ENCODE measurements at places on chromosomes 12 and 14.

DNA sequence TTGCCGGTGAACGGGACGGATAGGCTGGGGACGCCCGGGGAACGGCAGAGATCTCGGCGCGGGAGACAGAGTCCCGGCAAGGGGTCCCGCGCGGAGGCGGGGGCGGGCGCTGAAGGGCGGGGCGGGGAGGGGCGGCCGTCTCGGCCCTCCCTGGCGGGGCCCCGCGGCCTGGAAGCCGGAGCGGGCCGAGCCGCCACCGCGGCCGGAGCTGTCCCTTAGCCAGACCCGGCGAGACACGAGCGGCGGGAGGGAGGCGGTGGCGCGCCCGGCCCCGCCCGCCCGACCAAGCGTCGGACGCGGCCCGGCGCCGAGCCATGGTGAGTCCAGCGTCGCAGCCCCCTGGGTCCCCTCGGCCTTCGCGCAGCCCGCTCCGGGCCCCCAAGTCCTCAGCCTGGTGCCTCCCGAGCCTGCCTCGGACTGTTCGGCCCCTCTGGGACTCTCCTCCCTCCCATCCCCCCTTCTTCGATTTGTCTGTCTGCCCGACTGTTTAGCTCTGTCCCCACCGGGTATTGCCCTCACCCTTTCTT lies at the start of gene ARHGEF40:
TSS of gene ARHGEF40 (plus strand) at position 222 of the 527 bp plus-strand sequence. CDS start at position 315, 93 bp downstream.
- DNase-seq = no peak

- no peak for DNase-seq
These were observed 121.9 kb downstream of the RFLNA start for GRCh38 chr12:124416516-124417395.

- DNase-seq = no peak
These were observed 1.8 kb downstream of the BAG5 start for GRCh38 chr14:103560691-103561090.

DNA sequence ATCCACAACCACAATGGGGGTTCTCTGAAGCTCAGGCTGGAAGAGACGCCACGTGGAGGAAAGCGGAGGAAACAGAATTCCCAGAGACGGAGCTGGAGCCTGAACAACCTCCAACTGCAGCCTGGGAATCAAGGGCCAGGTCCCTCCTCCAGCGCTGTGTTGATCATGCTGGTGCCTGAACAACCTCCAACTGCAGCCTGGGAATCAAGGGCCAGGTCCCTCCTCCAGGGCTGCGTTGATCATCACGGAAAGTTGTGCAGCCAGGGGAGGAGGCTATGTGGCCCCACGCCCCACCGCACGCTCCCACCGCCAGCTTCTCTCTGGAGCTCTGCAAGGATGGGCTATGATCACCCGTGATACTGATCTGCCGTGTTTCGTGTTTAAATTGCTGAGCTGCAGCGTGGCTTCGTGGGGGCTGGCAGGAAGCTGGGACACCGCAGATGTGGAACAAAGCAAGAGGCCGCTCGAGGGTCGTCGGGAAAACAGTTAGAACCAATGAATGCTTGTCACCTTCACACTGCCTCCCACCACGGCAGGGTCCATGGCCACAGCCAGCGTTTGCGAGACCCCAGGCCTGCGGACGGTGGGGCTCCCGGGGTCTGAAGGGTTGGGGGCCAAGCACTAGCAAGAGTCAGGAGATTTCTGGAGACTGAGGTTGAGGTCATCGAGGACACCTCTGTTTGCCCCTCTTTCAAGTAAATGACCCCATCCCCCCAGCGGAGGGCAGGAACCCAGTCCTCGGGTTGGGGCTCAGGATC lies 51.8 kb upstream of the FBRSL1 start:
- no peak for DNase-seq

- no peak for DNase-seq
These were observed 729.2 kb downstream of the AACS start for GRCh38 chr12:125794401-125794800.

DNA sequence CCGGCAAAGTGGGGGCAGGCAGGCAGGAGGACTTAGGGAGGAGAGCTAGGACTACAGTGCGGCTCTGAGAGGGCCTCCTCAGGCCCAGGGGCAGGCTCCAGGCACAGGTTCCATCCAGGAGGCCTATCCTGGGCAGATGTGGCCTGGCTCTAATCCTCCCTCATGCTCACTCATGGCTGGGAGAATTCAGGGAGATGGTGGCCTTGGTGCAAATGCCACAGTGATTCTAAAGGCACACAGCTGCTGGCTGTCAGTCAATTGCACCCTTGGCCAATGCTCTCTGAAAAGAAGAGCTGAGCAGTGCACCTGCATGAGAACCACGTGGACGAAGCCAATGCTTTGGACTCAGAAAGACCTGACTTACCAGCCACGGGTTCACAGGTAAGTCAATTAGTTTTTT lies 89.6 kb downstream of the C12orf75 start:
- no peak for DNase-seq

GRCh38 chr12:108131657-108132126 lies 2.6 kb downstream of the WSCD2 start:
- no peak for DNase-seq

DNA sequence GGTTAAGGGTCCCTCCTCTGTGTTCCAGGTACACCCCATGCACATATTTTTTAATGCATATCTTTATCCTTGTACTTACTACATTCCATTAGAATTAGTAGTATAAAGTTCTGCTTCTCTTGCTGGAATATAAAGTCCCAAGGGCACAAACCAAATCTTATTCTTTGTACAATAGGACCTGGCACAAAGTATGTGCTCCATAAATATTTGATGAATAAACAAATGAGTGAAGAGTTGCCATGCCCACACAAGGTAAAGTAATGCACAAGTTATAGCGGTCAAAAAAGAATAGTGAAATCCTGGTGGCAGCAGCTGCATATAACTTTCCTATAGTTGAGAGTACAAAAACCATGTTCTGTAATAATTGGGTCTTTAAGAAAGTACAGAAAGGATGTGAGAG lies 82.1 kb upstream of the BMP4 start:
- no peak for DNase-seq

- DNase-seq = no peak
These were observed 158.7 kb downstream of the DACT1 start for GRCh38 chr14:58796242-58797009.

DNA sequence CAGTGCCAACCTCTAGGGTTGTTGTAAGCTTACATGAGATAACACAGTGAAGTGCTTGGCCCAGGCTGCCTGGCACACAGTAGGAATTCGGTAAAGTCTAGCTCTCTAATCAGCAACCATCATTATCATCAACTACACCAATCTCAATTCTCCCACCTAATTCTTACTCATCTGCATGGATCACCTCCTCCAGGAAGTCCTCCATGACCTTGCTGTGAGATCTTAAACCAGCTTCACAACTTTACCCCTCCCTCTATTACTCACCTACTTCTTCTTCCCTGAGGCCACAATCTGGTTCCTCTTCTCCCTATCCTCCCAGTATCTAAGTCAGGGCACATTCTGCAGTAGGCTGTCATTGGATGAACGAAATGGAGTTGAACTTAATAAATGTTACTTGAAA lies 67.3 kb downstream of the GSC start:
- DNase-seq = no peak

DNA sequence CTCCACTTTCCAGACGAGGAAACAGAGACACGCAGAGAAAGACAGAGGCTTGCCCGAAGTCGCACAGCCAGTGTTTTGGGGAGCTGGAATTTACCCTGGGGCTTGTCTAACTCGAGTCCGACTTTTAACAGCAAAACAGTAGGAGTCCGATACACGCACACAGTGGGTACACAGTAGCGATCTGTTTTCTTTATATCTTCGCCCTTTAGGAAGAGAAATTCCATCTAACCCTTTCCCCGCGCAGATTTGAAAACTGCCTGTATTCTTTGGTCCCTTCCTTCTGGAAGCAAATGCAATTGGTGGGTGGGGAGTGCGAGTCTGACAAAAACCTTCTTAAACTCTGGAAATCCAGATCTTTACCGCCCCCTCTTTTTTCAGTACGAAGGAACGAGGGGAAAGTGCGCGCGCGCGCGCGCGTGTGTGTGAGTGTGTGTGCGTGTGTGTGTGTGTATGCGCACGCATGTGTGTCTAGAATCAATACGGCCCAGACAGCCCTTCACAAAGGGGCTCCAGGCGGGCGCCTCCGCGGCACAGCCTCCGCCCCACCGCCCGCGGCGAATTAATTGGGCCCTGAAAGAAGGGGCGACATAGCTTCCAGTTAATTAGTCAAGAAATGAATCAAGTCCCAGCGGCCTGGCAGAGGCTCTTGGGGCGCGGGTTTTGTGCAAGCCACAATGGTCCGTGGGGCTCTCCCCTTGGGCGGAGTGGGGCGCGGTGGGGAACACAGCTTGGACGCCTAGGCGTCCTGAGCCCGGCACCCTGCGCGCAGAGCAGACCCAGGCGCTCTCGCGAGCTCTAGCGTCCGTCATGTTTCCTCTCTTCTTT lies 14.0 kb upstream of the TBX3 start:
- no peak for DNase-seq

DNA sequence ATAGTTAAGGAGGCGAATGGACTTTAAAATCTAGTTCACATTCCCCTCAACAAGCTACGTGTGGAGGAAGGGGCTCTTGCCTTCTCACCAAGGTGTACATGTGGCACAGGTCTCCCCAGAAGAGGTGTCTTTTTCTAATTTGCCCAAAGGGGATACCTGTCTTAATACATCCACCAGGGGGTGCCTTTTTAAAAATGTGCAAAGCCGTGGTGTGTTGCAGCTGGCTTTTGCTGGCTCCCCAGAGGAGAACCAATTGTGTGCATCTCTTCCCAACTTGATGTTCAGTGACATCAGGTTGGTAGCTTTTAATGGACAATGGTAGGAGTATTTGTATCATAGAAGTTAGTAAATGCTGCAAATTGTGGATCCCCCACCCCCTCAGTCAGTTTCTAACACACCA lies 33.8 kb downstream of the CREBL2 start:
- no peak for DNase-seq

- DNase-seq = no peak
These were observed 1.1 kb upstream of the NUDT4 start for GRCh38 chr12:93376436-93377251.

DNA sequence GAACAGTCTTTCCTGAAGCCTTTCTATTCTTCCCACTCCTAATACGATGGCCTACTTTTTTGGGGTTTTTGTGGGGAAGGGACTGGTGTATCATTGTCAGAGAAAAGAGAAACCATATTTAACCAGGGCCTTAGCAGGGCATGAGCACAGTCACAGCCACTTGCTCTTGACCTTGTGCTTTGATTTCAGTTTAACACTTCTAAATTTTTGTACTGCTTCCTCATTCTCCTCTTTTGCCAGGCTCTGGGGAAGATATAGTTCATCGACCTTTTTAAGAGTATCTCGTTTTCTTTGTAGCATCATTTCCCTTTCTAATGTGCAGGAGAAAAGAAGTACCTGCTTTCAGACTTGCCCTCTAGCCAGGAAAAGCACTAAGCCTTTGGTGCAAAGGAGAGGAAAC lies 2.2 kb downstream of the ZBTB1 start:
- DNase-seq = no peak

- DNase-seq = no peak
These were observed 20.7 kb downstream of the GCH1 start for GRCh38 chr14:54881761-54882401.

- no peak for DNase-seq
These were observed 8.7 kb downstream of the MTERF2 start for GRCh38 chr12:106978035-106978800.

DNA sequence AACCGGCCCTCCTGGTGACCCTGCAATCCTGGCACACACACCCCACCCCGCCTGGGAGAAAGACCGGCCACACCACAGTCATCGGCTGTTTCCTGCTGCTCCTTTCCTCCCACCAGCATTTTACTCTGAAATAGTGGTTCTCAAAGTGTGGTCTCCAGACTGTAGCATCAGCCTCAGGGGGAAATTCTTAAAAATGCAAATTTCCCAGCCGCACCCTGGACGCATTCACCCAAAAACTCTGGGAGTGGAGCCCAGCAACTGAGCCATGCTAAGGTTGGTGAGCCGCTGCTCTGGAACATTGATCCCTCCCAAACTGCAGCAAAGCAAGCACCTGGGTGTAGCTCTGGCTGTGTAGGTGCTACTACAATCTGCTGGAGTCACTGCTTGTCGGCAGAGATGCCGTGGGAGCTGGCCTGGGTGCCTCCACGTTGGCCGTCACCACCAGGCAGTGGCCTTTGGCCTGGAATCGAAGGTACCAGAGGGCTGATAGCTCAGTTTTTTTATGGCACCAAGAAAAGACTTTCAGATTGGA lies 38.4 kb upstream of the BCL2L14 start:
- no peak for DNase-seq

DNA sequence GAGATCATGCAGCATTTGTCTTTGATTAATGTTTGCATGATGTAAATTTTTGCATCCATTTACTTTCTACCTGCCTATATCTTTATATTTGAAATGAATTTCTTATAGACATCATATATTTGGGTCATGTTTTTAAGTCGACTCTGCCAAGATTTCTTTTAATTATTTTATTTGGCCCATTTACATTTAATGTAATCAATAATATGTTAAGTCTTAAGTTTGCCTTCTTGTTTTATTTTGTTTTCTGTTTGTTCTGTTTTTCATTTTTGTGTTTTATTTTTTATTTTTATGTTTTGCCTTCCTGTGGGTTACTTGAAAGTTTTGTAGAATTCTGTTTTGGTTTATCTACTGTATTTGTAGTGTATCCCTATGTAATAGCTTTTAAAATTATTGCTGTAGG lies 33.2 kb upstream of the GUCY2C start:
- no peak for DNase-seq

GRCh38 chr12:21472197-21472823 lies 29.1 kb downstream of the RECQL start:
- DNase-seq = no peak

DNA sequence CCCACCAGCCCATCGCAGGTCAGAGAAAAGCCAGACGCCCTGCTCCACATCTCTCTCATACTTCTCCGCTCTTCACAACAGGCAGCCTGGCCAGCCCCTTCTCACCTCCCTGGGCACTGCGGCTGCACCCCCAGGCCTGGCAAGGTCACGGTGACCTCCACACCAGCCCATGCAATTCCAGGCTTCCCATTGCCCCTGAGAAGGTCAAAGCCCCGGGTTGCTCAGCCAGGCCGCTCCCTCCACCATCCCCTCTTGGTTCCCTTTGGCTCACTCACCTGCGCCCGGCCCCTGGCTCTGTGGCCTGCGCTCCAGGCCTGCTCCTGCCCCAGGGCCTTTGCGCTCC lies 55.4 kb downstream of the GALNT9 start:
- no peak for DNase-seq

GRCh38 chr14:64569138-64569631 lies 19.4 kb downstream of the PPP1R36 start:
- peak; percentile 61 for DNase-seq

GRCh38 chr12:106018286-106018685 lies 120.5 kb downstream of the NUAK1 start:
- DNase-seq = no peak

DNA sequence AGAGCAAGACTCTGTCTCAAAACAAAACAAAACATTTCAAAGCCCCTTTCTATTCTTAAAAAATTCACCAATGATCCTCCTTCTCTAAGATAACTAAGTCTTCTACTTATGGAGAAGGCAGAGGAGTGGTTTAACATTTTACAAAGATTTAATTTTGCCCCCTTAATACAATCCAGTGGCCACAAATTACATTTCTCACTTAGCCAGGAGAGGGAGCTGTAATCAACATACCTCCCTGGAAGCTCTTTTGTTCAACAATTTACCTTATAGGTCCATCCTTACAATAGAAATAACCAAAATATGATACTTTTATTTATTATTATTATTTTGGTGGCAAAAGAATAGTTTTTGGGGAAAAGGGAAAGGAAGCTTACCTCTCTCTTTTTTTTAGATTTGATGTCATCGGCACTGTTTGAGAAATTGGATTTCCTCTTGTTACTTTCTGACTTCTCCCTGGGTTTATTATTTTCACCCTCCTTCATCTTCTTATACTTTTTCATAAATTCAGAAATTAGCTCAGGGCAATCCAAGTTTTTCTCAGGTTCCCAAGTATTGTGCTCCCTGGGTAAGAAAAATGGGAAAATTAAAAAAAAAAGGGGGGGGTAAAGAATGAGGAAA lies 28.1 kb downstream of the CBX5 start:
- DNase-seq = peak; percentile 28
